ENCODE measurements at places on chromosomes 2 and 18. TPM values are rescaled to one million over a fixed set of nuclear protein-coding genes. Genes with fewer than 3 reads are reported as not detected.

The ANTXR1 gene
- total RNA-seq, result 0.86 TPM

The ALK gene
- total RNA-seq, result not detected

The SERPINB3 gene
- 0.68 TPM for total RNA-seq

GRCh38 chr2:159326569-159327255 is 40.2 kb upstream of the WDSUB1 start:
- no peak overlapping the region for H3K4me3 ChIP-seq
- peaks cover 9% of the 10 kb centered on the region for H3K4me1 ChIP-seq
- DNase-seq, result no peak
- H3K27me3 ChIP-seq, result no peaks in the 10 kb centered on the region
- H3K27ac ChIP-seq, result no peak overlapping the region

Measured in Calu3 (cell line).